ENCODE measurements at places on chromosomes 4 and X.

- DNase-seq = no peak
These were observed 35.1 kb downstream of the KLHL8 start for GRCh38 chr4:87185146-87185870.

DNA sequence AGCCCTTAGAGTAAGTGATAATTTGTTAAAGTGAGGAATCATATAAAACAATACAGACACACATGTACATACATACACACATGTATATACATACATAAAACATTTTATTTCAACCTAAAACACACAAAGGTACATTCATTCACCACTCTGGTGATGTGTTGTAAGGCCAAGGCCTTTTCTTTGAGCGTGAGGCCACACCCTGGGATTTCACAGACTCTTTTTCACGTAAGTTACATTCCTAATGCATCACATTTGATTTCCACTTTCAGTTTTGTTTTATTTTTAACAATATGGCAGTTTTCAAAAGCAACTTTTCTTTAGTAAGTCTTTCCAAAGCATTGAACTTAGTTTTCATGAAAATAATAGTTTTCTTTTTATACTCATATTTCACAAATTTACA, 170.7 kb downstream of the COL4A6 start:
- no peak for DNase-seq

GRCh38 chrX:1093121-1093520, 119.3 kb downstream of the CRLF2 start:
- DNase-seq = peak; percentile 27

GRCh38 chrX:103441878-103442535, 65.7 kb downstream of the BEX3 start:
- no peak for DNase-seq

- no peak for DNase-seq
These were observed 1.5 kb downstream of the FHDC1 start for GRCh38 chr4:152937336-152938236.

GRCh38 chr4:27791640-27792039, 931.0 kb downstream of the STIM2 start:
- DNase-seq = peak; percentile 63

DNA sequence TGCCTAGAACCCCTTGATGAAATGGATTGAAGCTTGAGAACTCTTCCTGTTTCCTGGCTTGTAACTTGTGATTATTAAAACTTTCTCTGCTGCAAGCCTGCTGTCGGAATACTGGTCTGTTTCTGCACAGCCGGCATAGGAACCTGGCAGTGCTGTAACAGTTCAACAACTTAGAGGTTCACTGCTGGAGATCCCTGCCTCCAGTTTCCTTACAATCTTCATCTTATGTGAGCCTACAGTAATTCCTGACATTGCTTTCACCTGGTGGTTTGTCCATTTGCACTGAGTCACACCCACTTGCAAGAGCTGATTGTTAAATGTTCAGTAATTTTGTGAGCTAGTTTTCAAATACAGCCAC, 1.3 kb upstream of the SEPSECS start:
- no peak for DNase-seq

DNA sequence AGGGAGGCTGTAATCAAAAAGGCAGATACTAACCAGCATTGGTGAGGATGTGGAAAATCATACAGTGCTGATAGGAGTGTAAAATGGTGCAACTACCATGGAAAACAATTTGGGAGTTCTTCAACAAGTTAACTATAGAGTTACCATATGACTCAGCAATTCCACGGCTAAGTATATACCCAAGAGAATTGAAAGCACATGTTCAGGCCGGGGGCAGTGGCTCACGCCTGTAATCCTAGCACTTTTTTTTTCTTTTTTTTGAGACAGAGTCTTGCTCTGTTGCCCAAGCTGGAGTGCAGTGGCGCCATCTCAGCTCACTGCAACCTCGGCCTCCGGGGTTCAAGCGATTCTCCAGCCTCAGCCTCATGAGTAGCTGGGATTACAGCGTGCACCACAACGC, 15.0 kb upstream of the CD99L2 start:
- DNase-seq = peak; percentile 75

All from H4 (cell line).